Hematopoietic multipotent progenitor cell (in vitro differentiated cells): ENCODE measurements at places on chromosomes 12 and 14.

DNA sequence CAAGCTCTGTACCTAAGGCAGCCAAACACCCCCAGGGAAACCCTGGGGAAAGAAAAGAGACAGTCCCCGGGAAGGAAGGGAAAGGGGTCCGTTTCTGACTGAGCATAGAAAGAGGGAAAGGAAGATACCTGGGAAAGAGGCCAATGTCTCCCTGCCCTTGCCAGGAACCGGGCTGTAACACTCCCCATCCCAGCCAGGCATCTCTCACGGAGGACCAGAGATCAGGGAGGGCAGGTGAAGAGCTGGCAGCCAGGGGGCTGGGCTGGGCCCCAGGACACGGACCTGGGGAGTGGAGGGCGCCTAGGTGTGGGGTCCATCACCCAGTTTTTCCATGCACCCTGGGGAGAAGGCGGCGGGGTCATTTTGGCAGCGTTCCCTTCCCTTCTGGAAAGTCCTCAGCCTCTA, 18.9 kb upstream of the PLEKHH1 start:
- DNase-seq, result no peak

GRCh38 chr12:112001576-112001975, 11.4 kb downstream of the TMEM116 start:
- no peak for DNase-seq

- DNase-seq, result no peak
Observed at GRCh38 chr14:79587875-79588274, 623.4 kb downstream of the DIO2 start.

- no peak for DNase-seq
Observed at GRCh38 chr12:123966596-123966995, 6.0 kb downstream of the CCDC92 start.

GRCh38 chr12:90460681-90461080, 494.3 kb downstream of the CCER1 start:
- DNase-seq, result no peak

DNA sequence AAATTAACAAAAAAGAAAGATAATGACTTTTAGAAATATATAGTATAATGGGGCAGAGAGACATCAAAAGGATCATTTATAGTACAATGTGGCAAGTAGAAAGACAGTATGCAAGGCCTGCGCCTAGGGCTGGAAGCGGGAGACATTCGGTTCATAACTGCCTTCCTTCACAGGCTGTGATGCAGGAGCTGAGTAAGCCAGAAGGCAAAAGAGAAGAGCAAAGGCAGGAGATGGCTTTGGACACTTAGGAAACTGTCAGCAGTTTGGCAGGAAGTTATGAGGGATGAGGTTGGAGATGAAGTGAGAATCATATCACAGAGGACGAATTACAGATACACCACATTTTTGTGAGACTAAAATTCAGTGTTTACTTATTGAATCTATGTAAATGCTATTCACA, 97.8 kb downstream of the EPS8 start:
- DNase-seq, result no peak

- DNase-seq, result no peak
Observed at GRCh38 chr12:49672301-49673217, 34.6 kb downstream of the FMNL3 start.

DNA sequence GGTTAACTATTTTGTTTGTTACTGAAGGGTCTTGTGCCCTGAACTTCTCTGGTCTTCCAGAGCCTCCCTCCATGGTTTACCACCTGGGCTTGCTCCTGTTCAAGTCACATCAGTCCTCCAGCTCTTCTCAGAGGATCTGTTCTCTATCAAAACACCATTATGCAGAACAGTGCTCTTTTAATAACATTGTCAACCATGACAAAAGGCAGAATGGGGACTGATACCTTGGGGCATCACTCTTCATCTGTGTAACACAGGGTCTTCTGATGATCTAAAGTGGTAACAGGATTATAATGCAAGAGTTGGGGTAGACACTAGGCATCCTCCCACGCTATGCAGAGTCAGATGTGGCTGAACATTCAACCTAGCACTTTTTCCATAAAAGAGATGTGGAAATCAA, 38.4 kb downstream of the ESR2 start:
- no peak for DNase-seq

DNA sequence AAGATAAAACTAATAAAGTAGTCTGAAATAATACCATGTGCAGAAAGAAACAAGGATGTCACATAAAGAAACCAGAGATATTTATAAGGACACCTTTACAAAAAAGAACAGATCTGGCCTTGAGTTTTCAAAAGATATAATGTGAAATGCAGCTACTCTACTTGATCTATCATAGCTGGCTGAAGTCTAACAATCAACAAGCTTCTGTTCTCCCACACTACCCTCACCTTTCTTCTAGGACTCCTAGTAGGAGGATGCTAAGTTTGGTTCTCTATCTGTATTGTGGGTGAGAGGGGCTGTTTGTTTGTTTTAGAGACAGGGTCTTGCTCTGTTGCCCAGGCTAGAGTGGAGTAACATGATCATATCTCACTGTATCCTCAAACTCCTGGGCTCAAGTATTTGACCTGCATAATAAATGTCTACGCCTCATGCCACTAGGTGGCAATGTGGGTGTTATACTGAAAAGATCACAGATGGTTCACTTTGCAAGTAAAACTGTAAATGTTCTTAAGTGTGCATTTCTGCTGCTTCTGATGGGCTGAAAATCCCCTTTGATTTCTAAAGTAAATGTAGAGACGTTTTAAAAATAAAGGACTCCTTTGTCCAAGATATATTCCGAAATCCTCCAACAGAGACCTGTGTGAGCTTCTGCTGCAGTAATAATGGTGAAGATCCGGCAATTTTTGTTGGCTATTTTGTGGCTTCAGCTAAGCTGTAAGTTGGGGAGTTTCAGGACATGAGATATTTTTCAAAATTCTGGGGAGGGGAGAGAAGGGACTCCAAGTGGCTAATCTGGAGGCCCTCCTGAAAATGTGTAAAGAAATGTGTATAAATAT, 269.3 kb downstream of the DAD1 start:
- DNase-seq, result peak; percentile 69

GRCh38 chr14:33917661-33918060, 33.2 kb downstream of the EGLN3 start:
- no peak for DNase-seq

DNA sequence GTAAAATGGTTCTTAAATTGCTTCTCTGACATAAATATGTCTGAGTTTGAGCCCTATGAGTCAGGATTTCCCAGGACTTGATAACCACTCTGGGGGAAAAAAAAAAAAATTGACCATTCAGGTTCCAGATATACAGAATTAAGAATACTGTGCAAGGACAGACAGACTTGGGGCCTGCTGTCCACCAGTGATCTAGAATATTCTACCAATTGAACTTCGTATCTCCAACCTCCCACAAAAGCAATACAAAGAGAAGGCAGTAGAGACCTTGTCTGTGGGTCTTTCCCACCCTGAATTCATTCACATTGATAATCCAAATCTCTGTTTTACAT, 4.1 kb downstream of the SINHCAF start:
- no peak for DNase-seq

GRCh38 chr12:128259556-128260070, 7.4 kb upstream of the TMEM132C start:
- no peak for DNase-seq

DNA sequence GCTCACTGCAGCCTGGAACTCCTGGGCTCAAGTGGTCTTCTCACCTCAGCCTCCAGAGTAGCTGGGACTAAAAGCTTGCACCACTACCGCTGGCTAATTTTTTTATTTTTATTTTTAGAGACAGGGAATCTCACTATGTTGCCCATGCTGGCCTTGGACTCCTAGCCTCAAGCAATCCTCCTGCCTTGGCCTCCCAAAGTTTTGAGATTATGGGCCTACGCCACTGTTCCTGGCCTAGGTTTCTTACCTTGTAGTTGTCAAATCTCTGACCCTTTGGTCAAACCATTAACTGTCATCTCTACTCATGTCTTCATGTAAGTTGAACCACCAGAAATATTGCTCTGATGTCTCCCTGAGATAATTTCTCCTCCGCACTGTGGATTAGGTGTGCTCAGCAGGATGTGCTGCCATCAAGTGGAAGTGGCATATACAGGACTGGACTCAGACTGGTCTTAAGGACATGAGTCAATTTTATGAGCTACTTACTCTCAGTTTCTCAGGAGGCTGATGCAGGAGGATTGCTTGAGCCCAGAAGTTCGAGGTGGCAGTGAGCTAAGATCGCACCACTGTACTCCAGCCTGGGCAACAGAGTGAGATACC, 28.5 kb downstream of the ACTR6 start:
- peak; percentile 16 for DNase-seq

GRCh38 chr14:82047777-82048470, 514.3 kb upstream of the SEL1L start:
- DNase-seq, result no peak
